ENCODE measurements at places on chromosomes 3 and 15.
A peak's percentile ranks its signal among the peaks of the same experiment; 100 is the strongest.

DNA sequence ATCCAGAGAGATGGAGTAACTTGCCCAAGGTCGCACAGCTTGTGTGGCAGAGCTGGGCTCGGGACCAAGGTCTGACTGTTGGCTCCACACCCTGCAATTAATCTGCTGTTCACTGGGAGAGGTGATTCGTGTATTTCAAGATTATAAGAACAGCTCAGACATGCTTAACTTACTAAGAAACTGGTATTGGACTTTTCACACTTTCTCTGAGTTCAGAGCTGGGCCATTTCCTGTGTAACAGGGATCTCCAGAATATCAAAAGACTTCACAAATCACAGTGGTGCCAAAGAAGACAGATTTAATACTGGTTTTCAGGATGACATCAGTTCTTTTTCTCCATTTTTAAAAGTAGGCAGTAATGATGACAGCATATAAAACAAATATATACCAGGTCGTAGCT lies 156.8 kb upstream of the UBE2E1 start:
- DNase-seq = no peak

DNA sequence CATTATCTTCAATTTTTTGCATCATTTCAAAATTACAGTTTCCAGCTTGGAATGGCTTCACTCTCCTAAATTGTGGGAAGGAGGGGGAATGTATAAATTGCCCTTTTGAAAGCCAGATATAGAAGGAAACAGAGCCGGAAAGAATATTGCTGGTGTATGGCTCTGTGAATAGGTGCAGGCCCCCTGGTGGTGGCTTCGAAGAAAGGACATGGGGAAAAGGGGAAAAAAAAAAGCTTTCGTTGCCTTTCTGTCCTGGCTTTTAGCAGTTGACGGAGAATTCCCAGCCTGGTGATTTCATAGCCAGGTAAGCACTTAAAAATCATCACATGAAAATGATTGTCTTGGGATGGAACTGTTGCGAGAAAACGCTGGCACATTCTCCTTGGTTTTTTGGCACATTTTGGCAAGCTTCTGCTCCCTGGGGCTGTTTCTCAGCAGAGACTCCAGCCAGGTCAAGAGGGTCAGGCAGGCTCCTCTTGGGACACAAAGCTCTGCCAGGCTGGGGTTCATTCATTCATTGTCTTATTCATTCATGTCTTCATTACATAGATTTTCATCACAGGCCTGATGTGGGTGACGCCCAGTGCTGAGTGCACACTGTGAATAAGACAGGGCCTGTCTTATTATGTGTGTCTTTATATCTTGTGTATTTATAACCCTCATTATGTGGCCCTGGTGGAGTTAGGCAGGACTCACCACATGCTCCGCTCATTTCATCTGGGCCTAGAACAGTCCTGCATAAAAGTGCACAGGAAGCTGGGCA lies 300.0 kb upstream of the TPM1 start:
- DNase-seq = peak; percentile 48

- no peak for DNase-seq
Observed at GRCh38 chr15:48905847-48906246, 27.9 kb downstream of the EID1 start.

- DNase-seq = no peak
Observed at GRCh38 chr15:74840851-74841775, 1.8 kb downstream of the ULK3 start.

DNA sequence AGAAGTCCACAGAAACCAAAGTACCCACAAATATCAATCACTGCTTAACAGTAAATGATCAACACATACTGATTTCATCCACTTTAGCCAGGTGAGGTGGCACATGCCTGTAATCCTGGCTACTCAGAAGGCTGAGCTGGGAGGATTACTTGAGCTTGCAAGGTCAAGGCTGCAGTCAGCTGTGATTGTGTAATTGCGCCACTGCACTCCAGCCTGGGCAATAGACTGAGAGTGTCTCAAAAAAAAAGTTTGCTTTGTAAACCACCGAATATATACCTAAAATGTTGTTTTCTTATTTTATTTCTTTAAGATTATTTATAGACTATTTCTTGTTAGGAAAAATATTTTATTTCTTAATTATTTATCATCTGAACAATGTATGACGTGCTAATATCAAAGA lies 8.7 kb upstream of the ATP13A4 start:
- DNase-seq = no peak

GRCh38 chr3:114307222-114307830 lies 13.5 kb downstream of the TIGIT start:
- no peak for DNase-seq

DNA sequence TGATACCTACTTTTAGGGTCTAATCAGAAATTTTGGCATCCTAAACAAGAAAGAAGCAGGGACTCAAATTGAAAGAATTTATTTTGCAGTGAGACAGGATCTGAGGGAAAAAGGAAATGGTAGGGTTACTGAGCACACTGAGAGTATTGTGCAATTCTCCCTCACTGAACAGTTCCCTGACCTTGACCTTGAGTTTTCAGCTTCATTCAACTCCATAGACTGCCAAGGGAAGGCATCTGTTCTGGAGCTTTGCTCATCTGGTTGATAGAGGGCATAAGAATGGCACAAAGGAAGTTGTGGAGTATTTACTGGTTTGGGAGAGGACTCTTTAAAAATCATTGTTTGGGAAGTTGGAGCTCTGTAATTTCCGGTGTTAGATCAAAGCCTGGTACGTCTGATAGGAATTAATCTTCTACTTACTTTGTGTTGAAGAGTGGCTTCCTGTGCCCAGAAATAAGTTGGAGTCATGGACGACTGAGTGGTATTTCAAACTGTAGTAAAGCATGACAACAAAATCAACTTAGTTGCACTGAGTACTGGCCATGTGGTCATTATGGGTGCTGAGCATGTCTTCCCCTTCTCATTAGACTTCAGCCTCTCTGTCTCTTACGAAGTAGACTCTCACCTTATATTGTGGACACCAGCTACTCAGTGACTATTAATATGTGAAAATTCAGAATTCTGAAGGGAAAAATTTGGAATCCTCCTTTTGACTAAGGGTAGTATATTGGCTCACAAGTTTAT lies 40.8 kb downstream of the CLDN1 start:
- no peak for DNase-seq

DNA sequence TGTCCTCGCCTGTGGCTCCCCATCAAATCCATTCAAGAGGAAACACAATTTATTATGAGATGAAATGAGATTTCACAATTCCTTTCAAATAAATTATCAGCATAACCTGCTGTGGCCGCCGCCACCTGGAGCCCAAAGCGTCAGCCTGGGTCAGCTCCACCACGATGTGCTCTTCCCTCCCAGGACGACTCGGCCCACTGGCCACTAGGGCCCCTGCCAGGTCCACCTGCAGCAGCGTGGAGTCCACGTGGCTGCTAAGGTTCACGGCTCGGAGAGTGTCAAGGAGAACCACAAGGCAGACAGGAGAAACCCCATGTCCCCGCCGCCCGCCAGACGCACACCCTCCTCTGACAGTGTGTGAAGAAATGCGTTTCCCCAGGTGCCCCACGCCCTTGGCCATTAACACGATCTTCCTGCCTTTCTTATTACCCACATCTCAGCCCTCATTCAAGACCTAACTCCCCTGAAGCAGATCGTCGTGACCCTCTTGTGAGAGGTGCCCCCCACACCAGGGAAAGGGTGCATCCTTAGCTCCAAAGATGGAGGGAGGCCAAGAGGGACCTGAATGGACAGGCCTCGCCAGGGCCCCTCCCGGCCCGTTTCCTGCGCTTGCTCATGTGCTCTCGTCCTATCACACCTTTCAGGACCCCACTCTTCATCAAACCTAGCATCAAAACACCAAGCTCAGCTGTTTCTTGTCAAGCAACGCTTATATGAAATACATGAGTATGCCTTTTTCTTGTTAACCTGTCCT lies 80.6 kb downstream of the OCA2 start:
- DNase-seq = no peak

DNA sequence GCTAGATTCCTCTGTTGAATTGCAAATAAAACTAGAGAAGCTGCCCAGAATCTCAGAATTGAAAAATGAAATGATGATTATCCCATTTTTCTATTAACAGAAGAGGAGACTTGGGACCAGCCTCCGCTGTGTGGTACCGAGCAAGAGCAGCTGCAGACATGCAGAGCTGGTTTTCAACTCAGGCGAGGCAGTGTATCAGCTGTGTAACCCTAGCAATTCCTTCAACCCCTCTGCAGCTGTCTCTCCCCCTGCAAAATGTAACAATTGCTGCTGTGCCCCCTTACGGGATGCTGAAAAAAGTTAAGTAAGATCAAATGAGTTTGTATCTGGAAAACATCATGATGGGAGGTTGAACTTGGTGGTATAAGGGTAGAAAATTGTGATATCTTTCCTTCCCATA lies 98.5 kb upstream of the C3orf80 start:
- DNase-seq = no peak

Measured in cerebellum (tissue), 4 donors.